ENCODE measurements at places on chromosomes 7 and 10.

DNA sequence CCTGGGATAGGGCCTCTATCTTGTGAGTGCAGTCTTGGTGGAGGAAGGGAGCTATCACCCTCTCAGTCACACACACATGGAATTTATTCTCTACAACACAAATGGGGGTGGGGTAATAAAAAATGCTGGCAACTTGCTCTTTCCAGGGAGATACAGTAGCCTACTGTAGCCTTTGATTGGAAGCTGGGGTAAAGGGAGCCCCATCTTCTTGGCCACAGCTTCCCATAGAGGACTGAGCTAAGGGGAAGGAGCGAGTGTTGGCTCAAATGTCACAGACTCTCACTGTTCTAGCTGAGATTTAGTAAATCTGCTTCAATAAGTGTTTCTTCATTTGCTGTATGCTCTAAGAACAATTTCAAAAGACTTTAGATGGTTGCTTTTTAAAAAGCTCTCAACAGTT is 222.2 kb upstream of the CXCL12 start:
- DNase-seq, result no peak

DNA sequence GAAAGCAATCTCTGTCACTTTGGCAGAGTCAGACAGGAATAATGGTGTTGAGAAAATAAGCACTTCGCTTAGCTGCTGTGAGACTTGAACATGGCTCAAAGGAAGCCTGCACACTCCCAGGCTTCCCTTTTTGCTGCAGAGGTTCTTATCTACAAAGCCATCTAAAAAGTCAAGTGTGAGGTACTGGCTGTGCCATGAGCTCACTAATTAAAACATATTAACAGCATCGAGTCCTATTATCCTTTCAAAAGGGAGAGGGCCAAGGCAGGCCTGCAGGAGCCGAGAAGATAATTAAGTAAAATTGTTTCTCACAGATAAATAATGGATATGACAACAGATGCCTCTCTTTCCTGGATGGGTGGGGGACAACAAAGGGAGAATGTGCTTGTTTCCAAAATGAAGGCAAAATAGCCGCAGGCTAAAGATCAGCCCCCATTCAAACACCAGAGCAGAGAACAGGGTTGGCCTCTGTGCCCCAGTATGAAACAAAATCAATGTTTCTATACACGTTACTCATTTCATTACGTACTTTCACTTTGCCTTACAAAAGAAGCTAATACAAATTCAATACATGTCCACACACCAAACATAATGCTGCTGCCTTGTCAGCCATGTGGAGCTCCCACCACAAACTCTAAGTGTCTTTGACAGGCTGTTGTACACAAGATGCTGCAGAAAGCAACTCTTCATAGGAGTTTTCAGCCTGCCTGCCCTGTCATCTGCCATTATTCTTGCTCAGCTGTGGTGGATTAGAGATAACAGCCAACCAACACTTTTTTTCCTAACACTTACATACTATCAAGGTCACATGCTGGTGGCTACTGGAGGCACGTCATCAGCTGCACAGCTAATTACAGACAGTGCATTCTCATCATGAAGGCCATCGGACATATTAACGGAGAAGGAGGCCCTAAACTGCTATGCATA is 55.3 kb downstream of the ELAPOR2 start:
- DNase-seq, result no peak

DNA sequence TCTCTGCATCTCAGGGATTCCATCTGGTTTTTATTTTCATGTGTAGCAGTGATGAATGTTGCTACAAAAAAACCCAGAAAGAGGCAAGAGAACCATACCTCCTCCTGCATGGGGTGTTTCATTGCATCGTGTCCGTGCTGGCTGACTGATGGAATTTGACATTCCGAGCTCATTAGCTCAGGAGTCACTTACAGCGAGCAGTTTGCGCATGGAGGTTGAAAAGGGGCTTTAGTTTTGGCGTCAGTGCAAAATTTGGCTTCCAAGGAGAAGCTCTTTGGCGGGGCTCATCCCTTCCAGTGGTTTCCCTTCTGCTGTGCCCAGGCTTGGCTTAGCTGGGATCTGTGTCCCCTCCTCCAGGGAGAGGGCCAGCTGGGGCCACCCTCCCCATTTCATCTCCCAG is 25.8 kb downstream of the EMX2 start:
- DNase-seq, result no peak

- DNase-seq, result no peak
Measured at GRCh38 chr7:105046414-105046813, 32.4 kb downstream of the KMT2E start.

DNA sequence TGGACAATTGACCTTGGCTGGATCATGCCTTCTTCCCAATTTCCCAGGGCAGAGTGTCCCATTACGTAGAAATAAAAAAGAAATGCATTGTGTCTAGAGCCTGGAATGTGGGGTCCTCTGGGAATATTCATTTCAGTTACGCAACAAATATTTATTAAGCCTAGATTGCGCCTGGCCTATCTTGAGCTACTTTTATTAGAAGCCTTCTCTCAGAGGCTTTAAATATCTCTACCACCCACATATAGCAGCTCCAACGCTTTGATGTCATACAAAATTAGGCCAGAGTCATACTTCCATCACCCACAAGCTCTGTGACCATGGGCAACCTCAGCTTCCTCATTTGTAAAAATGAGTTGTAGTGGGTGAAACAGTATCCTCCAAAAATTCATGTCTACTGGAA is 24.9 kb upstream of the CARD11 start:
- DNase-seq, result no peak

DNA sequence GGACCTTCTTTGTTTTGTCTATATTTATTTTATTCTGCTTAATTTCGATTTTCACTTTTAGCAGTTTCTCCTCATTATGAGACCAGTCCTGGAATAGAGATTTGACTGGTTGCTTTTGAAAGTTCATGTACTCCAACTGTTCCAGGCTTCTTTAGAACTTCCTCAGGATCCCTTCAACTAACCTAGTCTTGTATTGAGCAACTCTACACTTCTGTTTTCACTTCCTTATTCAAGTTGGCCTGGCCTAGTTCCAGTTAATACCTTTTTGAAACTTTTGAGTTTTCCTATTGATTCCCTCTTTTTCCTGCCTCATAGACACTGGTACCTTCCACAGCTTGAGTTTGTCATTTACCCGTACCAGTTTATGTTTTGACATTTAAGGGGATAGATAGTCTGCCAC is 421.7 kb downstream of the ATRNL1 start:
- DNase-seq, result no peak

- no peak for DNase-seq
Measured at GRCh38 chr10:48467669-48468068, 137.2 kb downstream of the ARHGAP22 start.

DNA sequence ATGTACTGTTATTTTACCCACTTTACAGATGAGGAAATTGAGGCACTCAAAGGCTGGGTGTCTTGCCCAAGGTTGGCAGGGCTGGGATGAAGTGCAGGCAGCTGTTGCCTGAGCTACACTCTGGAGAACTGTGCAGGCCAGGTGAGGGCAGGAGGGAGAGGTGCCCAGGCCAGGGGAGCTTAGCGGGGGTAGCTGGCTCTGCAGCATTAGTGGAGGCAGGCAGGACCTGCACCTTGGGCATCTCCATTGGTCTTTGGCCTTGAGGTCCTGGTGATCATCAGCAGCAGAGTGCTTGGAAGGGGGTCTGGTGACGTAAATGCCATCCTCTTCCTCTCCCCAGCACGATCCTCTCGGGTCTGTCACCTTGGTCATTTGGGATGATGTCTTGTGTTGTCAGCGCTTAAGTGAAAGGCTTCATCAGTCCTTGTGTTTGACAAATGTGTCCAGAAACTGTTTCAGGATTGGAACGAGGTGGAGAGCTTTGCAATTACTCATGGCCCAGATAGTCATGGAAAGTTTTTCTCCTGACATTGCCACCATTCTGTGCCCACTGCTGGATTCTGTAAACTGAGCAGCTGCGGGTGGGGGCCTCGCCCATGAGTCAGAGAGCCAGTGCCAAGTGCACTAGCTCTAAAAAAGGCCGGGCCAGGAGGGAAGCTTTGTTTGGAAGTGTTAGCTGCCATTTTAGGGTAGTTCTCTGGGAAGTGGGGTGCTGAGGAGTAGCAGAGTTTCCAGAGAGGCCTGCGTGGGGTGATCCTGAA is 47.6 kb downstream of the TSPAN15 start:
- DNase-seq, result no peak

- peak; percentile 76 for DNase-seq
Measured at GRCh38 chr7:102425639-102426267, 7.6 kb upstream of the ORAI2 start.

GRCh38 chr7:17153536-17153935 is 144.9 kb upstream of the AHR start:
- DNase-seq, result no peak

- DNase-seq, result no peak
Measured at GRCh38 chr7:98217623-98218582, 6.7 kb downstream of the BHLHA15 start.

- no peak for DNase-seq
Measured at GRCh38 chr10:94738588-94738987, 23.9 kb upstream of the CYP2C19 start.

GRCh38 chr7:130894909-130895750 is 161.1 kb upstream of the KLF14 start:
- no peak for DNase-seq

GRCh38 chr10:87519582-87519981 is 14.9 kb downstream of the MINPP1 start:
- no peak for DNase-seq

- DNase-seq, result no peak
Measured at GRCh38 chr7:24574386-24574785, 1.1 kb downstream of the PALS2 start.

GRCh38 chr7:140397784-140398750 is at the start of gene SLC37A3:
SLC37A3 (minus strand) TSS chr7:140398530; CDS start chr7:140382526, 16,004 bp downstream.
- DNase-seq, result peak; percentile 78

DNA sequence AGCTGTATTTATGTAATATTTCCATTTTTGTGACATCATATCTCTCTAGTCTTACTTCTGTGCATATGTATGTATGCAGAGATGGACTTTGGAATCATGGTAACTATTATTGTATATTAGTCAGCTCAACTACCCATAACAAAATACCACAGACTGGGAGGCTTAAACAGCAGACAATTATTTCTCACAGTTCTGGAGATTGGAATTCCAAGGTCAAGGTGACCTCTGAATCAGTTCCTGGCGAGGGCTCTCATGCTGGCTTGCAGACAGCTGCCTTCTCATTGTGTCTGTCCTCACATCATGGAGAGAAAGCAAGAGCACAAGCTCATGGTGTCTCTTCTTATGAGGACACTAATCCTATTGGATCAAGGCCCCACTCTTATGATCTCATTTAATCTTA is 79.1 kb downstream of the RAMP3 start:
- no peak for DNase-seq

DNA sequence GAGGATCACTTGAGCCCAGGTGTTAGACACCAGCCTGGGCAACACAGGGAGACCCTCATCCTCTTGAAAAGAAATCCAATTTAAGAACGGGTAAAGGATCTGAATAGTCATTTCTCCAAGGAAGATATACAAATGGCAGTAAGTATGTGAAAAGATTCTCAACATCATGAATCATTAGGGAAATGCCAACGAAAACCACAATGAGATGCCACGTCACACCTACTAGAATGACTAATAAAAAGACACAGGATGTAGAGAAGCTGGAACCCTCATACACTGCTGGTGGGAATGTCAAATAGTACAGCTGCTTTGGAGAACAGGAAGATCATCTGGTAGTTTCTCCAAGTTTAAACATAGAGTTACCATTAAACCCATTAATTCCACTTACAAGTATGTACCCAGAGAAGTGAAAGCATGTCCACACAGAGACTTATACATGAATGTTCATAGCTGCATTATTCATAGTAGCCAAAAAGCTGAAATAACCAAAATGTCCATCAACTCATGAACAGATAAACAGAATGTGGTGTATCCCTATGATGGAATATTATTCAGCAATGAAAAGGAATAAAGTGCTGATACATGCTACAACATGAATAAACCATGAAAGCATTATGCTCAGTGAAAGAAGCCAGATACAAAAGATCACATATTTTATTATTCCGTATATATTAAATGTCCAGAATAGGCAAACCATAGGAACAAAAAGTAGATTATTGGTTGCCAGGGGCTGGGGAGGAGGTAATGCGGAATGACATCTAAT is 13.1 kb upstream of the ZMIZ2 start:
- DNase-seq, result no peak

DNA sequence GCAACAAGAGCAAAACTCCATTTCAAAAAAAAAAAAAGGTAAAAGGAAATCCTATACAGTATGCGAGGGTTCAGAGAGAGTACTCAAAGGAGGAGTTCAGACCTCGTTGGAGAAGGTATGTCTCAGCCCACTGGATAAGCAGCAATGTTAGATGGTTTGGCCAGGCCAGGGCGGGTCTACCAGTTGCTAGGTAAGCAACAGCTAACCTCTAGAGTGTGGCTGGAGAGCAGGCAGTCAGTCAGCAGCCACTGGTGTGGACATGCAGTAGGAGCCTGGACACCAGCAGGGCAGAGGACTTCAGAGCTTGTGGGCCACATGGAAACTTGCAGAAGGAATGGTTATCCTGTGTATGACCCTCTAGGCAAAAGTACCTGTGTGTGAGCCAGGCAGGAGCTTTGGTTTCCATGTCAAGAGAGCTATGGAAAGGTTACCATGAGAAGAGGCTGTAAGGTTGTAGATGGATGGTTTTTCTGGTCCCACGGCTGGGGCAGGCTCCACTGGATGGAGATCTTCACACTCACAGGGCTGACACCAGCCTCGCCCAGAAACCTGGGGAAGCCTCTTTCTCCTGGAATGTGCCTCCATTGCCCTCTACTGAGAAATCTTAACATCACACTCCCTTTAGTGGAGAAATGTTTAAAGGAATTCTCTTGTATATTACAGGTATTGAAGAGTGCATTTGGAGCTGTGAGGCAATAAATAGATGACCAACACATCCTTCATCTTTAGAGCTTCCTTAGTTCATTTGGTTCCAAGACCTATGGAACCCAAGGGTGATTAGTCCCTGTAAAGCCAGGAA is 63.6 kb downstream of the CCDC186 start:
- no peak for DNase-seq

- no peak for DNase-seq
Measured at GRCh38 chr7:183496-184292, 8.7 kb upstream of the FAM20C start.

DNA sequence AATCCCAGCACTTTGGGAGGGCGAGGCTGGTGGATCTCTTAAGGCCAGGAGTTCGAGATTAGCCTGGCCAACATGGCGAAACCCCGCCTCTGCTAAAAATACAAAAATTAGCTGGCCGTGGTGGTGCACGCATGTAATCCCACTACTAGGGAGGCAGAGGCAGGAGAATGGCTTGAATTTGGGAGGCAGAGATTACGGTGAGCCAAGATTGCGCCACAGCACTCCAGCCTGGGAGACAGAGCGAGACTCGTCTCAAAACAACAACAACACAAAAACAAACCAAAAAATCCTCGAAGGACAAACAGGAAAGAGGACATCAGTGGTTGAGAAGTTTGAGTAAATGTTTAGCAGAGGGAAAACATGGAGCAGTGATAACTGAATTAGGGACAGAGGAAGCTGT is 52.3 kb upstream of the FAM3C start:
- DNase-seq, result no peak

- DNase-seq, result no peak
Measured at GRCh38 chr7:113402482-113402881, 284.1 kb upstream of the SMIM30 start.

- DNase-seq, result no peak
Measured at GRCh38 chr7:106878748-106879439, 13.8 kb downstream of the PIK3CG start.
